ENCODE measurements at places on chromosomes 4 and X.

DNA sequence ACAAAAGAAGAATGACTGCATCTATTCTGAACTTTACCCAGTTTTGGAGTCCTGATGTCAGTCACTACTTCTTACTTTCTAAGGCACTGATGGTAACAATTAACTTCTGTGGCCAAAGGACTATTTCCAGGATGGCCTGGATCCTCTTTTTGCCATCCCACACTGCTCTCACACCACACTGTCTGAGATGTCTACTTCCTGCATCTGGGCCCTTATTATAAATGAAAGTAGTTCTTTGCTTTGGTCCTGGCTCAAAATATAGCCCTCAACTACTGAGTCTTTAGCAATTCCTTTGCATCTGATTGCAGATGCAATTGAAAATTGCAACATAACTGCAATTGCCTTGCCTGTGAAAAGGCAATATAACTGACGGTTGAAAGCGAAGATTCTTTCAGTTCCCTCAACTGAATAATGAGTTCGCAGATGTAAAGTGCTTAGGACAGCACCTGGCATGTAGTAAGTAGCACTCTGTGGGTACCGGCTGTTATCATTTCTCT, 44.2 kb downstream of the COQ2 start:
- no peak for DNase-seq

GRCh38 chr4:99811850-99812249, 4.8 kb upstream of the DAPP1 start:
- no peak for DNase-seq

DNA sequence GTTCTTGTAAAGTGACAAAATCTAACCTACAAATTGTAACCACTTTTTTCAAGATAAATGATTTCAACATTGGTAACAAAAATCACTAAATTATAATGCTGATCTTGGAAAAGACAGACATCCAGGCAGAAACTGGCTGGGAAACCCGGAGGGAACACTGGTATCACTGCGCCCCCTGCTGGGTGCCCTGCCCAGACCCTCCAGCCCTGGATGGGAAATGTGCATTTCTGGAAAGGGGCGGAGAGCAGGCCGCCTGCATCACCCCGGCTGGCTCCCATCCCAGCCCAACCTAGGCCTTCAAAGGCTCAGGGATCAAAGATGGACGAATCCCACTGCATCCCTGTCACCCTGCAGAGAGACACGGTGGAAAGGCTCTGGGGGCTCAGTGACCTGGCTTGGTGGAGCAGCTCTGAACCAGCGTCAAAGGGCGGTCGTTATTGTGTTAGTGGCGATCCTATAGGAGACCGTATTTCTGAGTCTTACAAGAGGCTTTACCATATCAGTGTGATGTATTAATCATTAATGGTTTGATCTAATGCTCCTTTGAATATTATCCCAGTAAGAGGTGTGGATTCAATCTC, 37.3 kb downstream of the ACOX3 start:
- peak; percentile 86 for DNase-seq

- no peak for DNase-seq
Measured at GRCh38 chr4:136246876-136247275, 1285.4 kb downstream of the PCDH18 start.

- DNase-seq, result no peak
Measured at GRCh38 chr4:87802858-87803257, 3.5 kb downstream of the IBSP start.

DNA sequence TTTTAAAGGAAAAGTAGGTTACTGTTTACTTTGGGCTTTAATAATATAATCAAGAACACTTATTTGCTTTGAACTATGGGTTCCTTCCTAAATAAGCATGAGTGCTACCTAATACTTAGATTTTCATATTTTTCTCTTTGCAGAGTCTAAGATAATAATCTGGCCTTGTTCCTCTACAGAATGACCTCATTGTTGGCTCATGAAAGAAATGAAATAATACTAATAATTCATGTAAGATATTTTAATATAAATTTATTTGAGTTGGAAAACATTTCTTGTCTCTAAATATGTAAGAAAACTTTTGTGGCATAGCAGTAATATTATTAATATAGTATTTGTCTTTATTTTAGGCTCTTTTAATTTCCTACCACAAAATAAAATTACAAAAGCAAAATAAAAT, 601.3 kb downstream of the IQCM start:
- no peak for DNase-seq

DNA sequence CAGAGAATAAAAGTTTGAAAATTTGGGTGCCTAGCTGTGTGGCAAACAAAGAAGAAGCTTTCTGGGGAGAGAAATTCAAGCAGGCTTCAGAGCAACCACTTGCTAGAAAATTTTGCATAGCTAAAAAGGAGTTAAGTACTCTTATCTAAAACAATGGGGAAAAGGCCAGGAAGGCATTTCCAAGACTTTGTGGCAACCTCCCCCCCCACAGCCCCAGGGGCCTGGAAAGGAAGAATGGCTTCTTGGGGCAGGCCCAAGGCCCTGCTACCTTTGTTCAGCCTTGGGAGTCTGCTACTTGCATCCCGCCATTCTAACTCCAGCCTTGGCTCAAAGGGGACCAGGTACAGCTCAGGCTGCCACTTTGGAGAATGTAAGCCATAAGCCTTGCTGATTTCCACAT, 102.2 kb downstream of the PTCHD1 start:
- DNase-seq, result no peak

GRCh38 chrX:119145241-119145653, 17.6 kb upstream of the KIAA1210 start:
- no peak for DNase-seq

DNA sequence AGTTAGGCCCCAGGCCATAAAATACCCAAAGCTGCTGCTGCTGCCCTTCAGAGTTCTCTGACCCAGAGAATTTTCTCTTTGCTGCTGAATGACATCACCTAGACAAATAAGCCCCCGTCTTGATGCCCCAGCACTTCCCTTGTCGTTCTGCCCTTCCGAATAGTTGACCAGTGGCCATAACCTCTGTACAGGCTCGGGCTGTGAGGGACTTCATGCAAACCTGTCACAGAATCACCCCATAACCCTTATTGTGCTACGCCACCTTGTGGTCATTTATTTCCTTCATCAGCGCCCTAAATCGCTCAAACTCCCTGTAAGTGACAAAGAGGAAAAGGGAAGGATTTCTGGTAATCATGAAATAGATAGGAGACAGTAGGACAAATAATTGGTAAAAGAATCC, 18.8 kb downstream of the SPACA5 start:
- no peak for DNase-seq

DNA sequence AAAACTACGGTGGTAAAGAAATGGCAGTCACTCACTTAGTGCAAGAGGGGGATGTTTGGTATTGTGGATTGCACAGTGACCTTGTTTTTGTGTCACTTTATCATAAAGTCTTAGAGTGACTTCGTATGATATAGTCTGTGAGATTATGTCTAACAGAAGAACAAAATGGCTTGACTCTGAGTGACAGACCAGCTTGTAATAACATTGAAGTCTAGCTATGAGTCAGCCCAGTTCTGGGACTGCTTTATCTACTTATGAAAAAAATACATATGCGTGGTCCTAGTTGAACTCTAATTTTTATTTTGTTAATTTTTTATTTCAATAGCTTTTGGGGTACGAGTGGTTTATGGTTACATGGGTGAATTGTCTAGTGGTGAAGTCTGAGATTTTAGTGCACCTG, 20.0 kb downstream of the DCLK2 start:
- DNase-seq, result no peak

DNA sequence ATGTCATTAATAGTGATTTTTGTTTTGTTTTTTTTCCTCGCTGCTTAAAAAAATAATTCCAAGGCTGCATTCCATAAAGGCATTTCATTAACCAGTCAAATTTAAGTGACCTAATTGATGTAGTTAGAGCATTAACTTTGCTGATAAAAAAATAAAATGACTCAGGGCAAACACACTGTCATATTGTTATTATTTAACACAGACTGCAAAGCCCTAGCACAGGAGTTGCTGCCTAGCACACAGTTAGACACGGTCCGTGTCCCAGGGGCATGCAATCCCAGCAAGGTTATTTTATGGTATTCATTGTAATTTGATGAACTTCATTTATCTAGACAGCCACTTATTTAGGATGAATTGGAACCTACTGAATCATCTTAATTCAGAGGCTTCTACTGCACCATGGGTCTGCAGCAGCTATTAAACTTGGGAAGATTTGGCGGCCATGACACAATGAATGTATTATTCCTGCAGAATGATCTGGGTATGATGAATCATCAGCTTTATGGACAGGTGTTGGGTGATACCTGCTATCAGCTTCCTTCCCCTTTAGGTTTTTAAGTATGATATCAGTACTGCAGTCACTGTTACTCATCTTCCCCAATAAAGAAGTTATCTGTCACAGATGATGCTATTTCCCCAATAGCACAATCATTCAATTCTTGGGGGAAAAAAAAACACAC, 182.7 kb downstream of the PPARGC1A start:
- DNase-seq, result no peak

GRCh38 chrX:24017674-24018073, 9.3 kb downstream of the KLHL15 start:
- DNase-seq, result no peak

GRCh38 chr4:161704040-161704439, 459.8 kb downstream of the FSTL5 start:
- no peak for DNase-seq

- DNase-seq, result peak; percentile 83
Measured at GRCh38 chrX:11341274-11342201, 48.3 kb downstream of the AMELX start.

DNA sequence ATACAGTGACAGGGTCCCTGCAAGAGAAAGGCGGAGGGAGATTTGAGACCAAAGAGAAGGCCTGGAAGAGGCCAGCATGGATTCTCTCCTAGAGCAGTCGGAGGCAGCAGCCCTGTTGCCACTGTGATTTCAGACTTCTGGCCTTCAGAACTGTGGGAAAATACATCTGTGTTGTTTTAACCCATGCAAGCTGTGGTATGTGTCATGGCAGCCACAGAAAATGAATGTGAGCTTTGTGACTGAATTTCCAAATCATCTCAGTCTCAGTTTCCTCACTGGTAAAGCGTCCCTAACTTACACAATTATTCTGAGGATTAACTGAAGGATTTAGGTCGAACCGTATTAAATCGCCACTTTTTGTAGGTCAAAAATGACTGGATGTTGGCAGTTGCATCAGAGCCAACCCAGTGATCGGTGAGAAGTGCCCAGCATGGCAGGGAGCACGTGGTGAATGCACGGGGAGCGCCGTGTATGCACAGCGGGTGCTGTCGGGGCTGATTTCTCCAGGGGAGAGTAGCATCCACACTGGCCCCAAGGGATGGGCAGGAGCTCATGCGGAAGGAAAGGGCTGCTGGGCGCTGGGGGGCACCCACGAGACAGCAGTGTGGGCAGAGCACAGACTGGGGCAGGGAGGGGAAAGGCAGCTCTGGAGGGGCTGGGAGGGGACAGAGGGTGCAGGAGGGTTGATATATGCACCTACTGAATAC, 23.8 kb upstream of the NSG1 start:
- no peak for DNase-seq

DNA sequence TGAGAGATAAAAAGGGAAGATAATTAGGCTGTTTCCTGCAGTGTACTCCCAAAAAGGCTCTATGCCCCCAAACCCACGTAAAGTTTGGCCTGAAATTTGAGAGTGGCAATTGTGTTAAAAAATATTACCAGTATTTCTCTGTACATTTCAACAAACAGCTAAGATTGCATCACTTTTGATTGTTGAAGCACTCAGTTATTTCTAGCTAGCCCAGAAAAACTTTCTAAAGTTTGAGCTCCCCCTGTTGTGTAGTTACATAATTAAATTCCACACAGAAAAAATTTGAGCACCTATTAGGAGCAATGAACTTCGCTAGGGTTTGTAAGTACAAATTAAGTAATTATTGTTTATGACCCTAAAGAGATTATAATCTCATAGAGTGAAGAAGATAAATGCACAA, 109.4 kb downstream of the DLG3 start:
- DNase-seq, result no peak

DNA sequence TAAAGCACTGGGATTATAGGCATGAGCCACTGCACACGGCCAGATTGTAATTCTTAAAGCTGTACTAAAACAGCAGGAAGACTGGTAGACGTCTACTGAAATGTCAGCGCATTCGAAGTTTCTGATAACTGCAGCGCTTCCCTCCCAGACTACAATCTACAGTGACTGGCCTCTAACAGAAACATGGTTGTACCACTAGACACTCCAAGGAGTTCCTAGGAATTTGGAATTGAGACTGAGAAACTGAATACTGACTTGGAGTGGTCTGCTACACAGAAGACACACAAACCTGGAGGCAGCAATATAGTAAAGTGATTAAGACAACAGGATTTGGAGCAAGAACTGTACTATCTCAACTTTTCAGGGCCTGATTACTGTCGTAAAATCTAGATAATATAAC, 937 bp downstream of the HELQ start:
- DNase-seq, result no peak

GRCh38 chr4:137754652-137755471, 222.6 kb upstream of the PCDH18 start:
- DNase-seq, result no peak

GRCh38 chrX:147679356-147680005, 232.2 kb upstream of the FMR1 start:
- no peak for DNase-seq

GRCh38 chr4:123783921-123784320, 387.3 kb downstream of the SPRY1 start:
- no peak for DNase-seq

- DNase-seq, result no peak
Measured at GRCh38 chr4:26936284-26937065, 75.8 kb downstream of the STIM2 start.

- DNase-seq, result peak; percentile 46
Measured at GRCh38 chrX:1392376-1393068, 609 bp upstream of the SLC25A6 start.

DNA sequence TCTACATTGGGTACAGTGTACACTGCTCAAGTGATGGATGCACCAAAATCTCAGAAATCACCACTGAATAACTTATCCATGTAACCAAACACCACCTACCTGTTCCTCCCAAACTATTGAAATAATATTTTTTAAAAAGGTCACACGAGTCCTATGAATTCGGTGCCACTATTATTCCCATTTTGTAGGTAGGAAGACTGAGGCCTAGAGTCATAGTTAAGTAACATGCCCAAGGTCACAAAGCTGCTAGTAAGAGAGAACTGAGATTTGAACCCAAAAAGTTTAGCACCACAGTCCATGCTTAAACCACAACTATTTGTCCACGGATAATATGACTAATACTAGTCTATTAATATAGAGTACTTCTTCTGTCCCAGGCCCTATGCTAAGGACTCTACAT, 2.7 kb downstream of the ARHGEF6 start:
- DNase-seq, result no peak

DNA sequence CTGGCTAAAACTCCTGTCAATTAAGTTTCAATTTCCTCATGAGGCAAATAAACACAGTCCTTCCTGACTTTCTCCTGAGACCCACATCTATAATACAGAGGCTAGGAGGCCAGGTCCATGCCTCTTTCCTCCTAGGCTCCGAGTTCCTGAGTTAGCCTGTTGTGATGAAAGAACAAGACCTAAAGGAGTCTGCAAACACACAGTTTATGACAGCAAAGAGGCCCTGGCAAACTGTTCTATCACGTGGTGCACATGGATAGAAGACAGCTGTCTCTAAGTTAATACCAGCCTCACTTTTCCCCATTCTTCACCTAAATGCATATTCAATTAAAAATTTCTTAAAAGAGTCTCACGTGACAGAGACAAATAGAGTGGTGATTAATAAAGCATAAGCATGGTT, 145.2 kb downstream of the TET2 start:
- DNase-seq, result no peak

GRCh38 chr4:70691661-70692060, 3.3 kb downstream of the UTP3 start:
- no peak for DNase-seq

GRCh38 chr4:170134821-170135220, 45.1 kb upstream of the AADAT start:
- no peak for DNase-seq

Measured in omental fat pad (tissue), 4 donors.